Ecto neural progenitor cell (in vitro differentiated cells): ENCODE measurements at places on chromosomes 4 and X.

DNA sequence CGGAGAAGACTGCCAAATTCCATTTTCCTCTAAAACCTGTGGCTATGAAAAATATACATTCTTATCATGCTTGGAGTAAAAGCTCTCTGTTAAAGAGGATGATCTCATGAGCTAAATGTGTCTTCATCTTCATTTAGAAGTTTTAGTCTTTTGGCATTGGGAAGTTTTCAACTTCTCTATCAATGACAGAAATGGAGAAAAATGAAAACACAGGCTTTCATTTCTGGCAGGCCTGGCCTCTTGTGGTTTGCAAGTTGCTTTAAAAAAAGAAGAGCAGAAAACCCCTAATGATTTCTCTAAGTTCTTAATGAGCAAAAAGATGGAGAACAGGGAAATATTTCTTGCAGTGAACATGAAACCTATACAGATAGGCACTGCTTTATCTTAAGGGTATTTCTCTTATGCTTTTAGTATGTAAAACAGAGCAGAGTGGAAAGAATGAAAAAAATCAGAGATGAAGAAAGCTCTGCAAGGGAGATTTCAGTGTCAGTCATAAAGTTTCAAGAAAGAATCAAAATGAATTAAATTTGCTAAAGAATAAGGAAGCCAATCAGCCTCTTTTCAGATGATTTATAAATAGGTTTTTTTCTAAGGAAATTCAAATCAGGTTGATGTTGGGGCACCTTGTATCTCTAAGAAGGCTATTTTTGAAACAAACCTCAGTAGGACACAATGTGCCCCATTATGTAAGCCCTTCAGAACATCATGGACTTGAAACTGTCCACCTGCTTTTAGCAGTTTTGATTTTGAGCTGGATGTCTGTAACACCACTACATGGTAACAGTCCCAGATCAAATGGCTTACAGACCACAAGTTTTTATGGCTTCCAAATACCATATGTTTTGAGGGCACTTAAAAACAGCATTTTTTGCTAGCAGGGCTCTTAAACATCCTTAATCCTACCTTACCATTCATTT is 225.0 kb downstream of the GRIA3 start:
- DNase-seq = no peak

DNA sequence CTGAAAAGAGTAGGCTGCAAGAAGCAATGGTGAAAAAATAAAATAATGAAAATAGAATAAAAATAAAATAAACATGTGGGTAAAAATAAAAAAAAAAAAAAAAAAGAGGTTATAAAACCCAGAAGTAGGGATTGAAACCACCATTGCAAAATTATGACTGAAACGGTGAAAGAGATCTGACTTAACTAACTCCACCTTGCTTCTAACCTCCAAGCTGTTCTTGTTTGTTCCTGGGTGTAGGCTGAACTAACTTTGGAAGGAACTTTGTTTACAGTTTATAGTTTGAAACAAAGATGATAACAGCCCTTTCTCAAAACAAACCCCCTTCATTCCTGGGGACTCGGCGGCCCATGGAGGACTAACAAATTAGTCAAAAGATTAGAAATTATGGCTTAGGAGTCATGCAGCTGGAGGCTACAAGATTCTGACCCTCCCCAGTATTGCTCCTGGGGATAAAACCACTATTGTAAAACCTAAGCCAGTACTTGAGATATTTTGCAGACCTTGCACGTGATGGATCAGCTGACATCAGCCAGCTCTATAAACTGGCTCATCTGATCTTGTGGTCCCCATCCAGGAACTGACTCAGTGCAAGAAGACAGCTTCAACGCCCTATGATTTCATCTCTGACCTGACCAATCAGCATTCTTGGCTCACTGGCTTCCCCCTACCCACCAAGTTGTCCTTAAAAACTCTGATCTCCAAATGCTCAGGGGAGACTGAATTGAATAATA is 30.4 kb downstream of the DDX60L start:
- DNase-seq = no peak

DNA sequence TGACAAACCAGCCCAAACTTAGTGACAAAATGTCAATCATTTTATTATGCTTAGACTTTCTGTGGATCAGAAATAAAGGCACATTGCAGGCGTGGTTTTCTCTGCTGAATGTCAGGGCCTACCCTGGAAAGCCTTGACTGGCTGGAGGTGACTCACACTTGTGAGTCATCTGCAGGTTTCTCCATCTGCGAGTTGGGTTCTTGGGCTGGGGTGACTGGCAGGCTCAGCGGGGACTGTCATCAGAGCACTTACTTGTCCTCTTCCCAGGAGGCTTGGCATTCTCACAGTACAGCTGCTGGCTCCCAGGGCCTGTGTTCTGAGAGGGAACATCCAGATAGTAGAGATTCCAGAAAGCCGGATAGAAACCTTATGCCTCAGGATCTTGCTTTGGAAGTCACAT is 153.8 kb upstream of the AGA start:
- DNase-seq = no peak

GRCh38 chrX:10971176-10971575 is 140.0 kb upstream of the HCCS start:
- DNase-seq = no peak

DNA sequence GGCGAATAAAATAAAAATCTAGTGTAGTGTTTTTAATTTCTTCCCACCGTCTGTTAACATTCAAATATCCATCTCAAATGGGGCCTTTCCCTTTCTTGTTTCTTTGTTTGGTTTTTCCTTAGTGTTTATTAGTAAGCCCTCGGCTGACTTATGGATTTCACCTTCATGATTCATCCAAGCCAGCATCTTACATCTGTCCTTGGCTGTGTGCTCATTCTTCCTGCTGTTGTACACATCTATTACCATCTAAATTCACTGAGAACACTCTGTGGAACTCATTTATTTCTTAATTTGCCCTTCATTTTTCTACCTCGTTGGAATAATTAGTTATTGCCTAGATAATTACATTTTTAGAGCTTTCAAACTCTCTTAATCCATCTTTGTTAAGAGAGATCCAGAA is 84.9 kb downstream of the SPCS3 start:
- DNase-seq = no peak

DNA sequence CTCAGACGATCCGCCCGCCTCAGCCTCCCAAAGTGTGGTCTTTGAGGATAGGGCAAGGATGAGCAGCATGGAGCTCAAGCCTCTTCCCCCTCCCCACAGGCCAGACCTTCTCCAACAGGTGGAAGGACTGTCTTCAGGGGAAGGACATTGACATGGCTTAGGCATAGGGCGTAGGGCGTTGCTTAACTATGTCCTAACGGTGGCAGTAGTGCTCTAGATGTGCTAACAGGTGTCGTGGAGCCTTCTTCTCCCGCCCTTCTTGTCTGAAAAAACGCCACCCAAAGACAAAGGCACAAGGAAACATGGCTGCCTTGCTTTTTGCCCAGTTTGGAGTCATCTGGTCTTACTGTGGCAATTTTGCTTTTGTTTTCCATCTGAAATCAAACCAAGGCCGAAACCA is 219.8 kb downstream of the OR13H1 start:
- no peak for DNase-seq

DNA sequence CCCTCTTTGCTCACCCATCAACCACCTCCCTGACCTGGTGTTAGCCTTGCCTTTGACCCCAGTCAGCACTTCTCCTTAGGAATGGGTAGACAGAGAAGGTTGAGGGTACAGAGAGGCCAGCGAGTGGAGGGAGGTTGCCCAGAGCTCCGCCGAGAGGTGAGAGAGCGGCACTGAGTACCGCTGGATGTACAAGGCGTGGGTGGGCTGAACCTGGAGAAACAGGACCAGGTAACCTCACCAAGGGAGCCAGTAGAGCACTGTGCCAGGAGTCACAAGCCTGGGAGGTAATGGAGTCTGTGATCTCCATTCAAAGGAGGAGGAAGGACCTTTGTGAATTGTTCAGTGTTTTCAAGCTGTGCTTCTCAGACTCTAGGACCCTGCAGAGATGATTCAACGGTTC is 256.2 kb downstream of the EVC2 start:
- no peak for DNase-seq

DNA sequence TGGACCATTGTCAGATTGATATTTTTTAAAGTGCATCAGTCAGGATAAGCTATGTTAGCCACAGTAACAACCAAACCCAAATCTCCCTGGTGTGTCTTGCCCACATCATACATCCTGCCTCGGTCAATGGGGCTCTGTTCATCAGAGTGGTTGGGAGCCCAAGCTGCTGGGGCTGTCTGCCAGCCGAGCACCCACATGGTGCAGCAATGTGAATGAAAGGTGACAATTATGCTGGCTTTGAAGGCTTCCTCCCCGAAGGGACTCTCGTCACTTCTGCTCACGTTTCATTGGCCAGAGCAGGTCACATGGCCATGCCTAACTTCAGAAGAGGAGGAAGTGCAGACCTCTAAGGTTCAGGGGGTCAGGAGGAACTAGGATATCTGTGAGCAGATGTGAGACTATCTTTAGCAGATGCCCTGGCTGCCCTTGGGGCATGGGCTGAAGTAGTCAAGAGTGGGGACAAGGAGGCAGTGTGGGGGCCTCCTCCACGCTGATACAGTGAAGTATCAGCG is 1.3 kb upstream of the JAKMIP1 start:
- peak; percentile 44 for DNase-seq

GRCh38 chrX:10414862-10415261 is 205.5 kb downstream of the MID1 start:
- DNase-seq = no peak

- no peak for DNase-seq
These were observed 48.2 kb upstream of the H2AZ1 start for GRCh38 chr4:99998062-99998867.

- no peak for DNase-seq
These were observed 100.2 kb upstream of the USP38 start for GRCh38 chr4:143084566-143084965.

DNA sequence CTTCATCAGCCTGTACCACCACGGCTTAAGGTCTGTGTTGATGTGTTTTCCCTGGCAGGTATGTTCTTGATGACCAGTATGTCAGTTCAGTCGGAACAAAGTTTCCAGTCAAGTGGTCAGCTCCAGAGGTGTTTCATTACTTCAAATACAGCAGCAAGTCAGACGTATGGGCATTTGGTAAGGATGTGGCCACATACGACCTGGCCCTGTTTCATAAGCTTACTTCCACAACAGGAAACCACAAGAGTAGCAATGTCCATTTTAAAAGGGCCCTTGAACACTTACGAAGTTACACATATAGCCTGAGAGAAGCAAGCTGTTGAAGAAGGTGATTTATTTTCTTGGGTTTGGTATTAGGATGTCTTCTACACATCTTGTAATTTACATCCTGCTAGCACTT is 46.1 kb downstream of the BMX start:
- no peak for DNase-seq

GRCh38 chrX:153939573-153939972 is 4.7 kb upstream of the NAA10 start:
- no peak for DNase-seq

DNA sequence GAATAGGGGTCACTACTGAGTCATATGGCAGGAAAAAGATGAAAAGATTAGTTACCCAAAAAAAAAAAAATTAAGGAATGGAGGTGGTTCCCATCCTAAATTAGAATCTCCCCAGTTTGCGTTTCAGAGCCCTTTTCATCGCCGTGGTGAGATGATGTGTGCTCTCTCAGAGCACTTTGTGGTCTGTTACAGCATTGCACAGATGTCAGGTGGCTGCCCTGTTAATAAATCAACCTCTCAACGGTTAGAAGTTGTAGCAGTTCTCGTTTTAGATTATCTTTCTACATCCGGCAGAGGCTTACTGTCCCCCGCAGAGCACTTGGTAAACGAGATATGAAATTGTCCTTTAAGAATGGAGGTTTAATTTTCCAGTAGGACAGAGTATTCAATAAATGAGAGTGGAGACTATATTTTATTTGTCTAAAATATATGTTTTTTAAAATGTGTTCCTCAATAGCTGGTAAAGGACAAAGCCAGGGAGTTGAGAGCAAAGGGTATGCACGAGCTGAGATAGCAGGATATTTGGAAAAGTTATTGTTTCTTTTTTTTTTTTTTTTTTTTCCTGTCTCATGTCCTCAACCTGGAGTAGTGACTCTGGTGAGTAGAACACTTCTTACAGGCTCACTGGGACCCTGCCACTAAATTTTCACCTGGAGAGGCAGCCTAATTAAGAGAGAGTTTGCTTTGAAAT is 26.9 kb downstream of the AFF1 start:
- DNase-seq = no peak

DNA sequence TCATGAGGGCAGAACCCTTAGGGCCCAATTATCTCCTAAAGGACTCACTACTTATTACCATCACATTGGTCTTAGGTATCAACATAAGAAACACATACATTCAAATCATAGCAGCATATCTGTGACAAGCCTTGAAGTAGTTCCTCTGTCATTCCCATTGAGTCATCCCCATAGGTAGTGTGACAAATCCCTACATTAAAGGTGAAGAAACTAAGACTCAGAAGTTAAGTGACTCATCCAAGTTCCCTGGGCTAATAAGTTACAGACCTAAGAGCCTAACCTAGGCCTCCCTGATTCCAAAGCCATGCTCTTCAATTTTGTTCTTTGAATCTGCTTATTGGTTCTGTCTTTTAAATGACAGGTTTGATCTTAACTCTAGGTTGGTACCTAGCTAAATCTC is 58.2 kb downstream of the CD38 start:
- DNase-seq = no peak

GRCh38 chr4:42488114-42488513 is 90.8 kb downstream of the SHISA3 start:
- no peak for DNase-seq

GRCh38 chr4:113574636-113575103 is 186.9 kb downstream of the CAMK2D start:
- no peak for DNase-seq

DNA sequence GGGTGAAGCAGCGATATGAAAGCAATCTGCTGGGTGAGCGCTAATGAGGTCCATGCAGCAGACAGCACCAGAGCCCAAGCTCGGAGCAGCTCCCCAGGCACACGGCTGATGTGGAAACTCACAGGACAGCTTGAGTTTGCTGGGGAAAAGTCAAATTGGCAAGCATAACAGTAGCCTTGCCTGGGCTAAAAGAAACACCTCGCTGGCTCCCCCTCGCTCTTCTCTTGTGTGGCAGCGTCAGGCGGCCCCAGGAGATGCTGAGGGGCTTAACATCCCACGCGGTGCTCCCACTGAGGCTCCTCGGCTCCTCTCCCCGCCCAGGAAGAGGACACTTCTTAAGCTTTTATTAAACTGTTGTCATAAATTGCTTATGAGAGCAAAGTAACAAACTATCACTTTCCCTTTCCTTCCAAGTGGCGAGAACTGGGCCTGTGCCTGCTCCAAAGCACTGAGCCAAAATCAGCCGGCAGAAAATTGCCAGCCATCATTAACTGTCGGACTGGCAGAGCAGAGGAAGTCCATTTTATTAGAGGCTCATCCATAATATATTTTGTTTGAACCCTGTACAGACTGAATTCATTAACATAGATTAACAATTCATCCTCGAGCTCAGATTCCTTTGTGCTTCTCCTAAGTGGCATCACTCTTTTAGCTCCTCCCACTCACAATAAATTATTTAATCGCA is 111.4 kb downstream of the TSPAN5 start:
- DNase-seq = no peak
